Mesothelial cell of epicardium (in vitro differentiated cells): ENCODE measurements at places on chromosomes 2 and 18. TPM values are rescaled to one million over a fixed set of nuclear protein-coding genes. Genes with fewer than 3 reads are reported as not detected.

The SLC11A1 gene
- 0.53 to 0.79 TPM (median 0.76 TPM) in 3 replicates for total RNA-seq

DNA sequence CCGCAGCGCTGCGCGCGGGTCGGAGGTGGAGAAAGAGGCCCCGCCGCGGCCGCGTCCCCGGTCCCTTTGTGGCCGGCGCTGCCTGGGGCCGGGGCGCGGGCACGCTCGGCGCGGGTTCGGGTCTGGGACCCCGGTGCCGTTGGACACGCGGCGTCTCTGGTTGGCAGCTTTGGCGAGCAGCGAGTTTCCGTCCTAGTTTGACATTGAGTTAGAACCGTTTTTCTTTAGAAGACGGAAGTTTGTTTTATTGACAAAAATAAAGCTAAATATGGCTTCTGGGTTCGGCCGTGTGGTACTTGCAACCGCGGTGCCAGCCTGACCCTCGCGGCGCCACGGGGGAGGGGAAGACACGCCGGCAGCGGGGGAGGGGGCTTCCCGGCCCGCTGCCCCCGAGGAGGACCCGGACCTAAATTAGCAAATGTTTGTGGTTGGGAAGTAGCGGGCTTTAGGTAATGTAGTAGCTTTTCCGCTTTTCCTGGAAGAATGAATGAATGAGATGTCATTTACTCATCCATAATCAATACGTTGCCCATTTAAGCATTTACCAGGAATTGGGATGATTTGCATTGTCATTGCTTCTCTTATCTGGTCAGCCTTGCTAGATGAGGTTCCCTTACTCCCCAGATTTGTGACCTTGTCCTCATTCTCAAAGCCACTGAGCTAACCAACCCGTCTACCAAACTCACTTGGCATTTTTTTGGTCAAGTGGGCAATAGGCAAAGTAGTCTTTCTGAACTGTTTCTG, 530 bp downstream of the GALNT1 start:
- DNase-seq = no peak
- H3K4me3 ChIP-seq = peak overlapping the region; percentile 77
- H3K36me3 ChIP-seq = peaks cover 27% of the 10 kb centered on the region
- H3K27ac ChIP-seq = peak overlapping the region; percentile 89
- peaks cover 2% of the 10 kb centered on the region for H3K27me3 ChIP-seq

The SCN2A gene
- total RNA-seq = 1.9 to 2.9 TPM (median 2.5 TPM) in 3 replicates

The IL1R1 gene
- total RNA-seq = 10.8 to 13.6 TPM (median 13.3 TPM) in 3 replicates

GRCh38 chr18:42296723-42297122, 341.7 kb downstream of the PIK3C3 start:
- no peaks in the 10 kb centered on the region for H3K27me3 ChIP-seq
- peaks cover 8% of the 10 kb centered on the region for H3K4me1 ChIP-seq
- no peak overlapping the region for H3K4me3 ChIP-seq
- no peaks in the 10 kb centered on the region for H3K36me3 ChIP-seq
- no peak for DNase-seq
- no peak overlapping the region for H3K27ac ChIP-seq

DNA sequence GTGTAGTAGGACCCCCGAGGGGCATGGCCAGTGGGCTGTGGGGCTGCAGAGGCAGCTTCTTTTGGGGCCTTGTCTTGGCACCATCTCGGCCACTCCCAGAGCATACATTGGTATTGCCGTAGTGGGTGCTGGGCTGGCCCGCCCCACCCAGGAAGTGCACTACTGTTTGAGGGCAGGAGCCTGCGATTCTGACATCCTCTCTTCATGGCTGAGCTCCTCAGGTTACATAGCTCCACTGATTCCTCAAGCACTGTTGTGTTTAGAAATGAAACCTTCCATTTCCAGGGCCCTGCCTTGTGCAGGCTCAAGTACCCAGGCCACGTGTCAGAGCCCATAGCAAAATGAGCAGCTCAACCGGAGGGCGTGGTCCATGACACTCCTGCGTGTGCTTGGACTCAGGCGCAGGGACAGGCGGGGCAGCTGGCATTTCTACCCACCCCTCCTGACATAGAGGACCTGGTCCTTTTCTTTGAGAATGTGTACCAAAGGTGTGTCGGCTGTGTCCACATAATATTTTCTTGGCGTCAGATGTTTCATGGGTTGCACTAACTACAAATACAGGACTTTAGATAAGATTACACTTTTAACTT, 67.9 kb downstream of the DGKD start:
- peaks cover 3% of the 10 kb centered on the region for H3K36me3 ChIP-seq
- DNase-seq = no peak
- H3K27ac ChIP-seq = no peak overlapping the region
- no peaks in the 10 kb centered on the region for H3K27me3 ChIP-seq
- H3K4me1 ChIP-seq = peaks cover 14% of the 10 kb centered on the region

DNA sequence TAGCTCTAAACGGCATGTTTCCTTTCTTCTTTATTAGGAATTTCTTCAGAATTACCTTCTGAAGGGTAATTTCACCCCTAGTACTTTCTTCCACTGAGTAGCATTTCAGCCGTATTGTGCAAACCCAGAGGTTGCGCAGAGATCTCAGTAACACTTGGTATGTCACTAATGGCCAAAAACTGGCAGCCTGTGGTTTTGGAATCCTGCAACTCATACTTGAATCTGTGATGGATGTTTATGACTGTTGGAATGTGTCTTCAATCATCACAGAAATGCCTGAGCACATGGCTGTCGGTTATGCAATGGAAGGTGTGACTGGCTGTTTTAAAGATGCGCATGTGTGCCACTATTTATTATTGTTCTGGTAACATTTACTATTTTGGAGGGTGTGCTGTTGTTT, 100.0 kb downstream of the COLEC12 start:
- no peak for DNase-seq
- H3K27me3 ChIP-seq = no peaks in the 10 kb centered on the region
- peaks cover 48% of the 10 kb centered on the region for H3K4me1 ChIP-seq
- H3K36me3 ChIP-seq = peaks cover 31% of the 10 kb centered on the region
- no peak overlapping the region for H3K27ac ChIP-seq

- H3K4me1 ChIP-seq = peaks cover 1% of the 10 kb centered on the region
- no peak for DNase-seq
- H3K27me3 ChIP-seq = no peaks in the 10 kb centered on the region
- no peak overlapping the region for H3K27ac ChIP-seq
- H3K4me3 ChIP-seq = no peak overlapping the region
- no peaks in the 10 kb centered on the region for H3K36me3 ChIP-seq
Observed at GRCh38 chr2:197926673-197927072, 122.3 kb downstream of the PLCL1 start.

GRCh38 chr2:159124441-159124911, 156.0 kb downstream of the TANC1 start:
- H3K27me3 ChIP-seq = no peaks in the 10 kb centered on the region
- H3K4me1 ChIP-seq = peaks cover 73% of the 10 kb centered on the region
- H3K36me3 ChIP-seq = peaks cover 12% of the 10 kb centered on the region
- no peak for DNase-seq
- peak overlapping the region; percentile 97 for H3K27ac ChIP-seq

GRCh38 chr2:28612131-28612812, 116.4 kb downstream of the PLB1 start:
- no peaks in the 10 kb centered on the region for H3K36me3 ChIP-seq
- no peaks in the 10 kb centered on the region for H3K4me1 ChIP-seq
- no peaks in the 10 kb centered on the region for H3K27me3 ChIP-seq
- no peak for DNase-seq
- H3K27ac ChIP-seq = no peak overlapping the region

The XDH gene
- 3.8 to 3.9 TPM (median 3.9 TPM) in 3 replicates for total RNA-seq

The BOLL gene
- total RNA-seq = not detected in 3 replicates

- H3K27ac ChIP-seq = no peak overlapping the region
- H3K27me3 ChIP-seq = no peaks in the 10 kb centered on the region
- no peak for DNase-seq
- H3K4me3 ChIP-seq = no peak overlapping the region
- H3K36me3 ChIP-seq = peaks cover 20% of the 10 kb centered on the region
Observed at GRCh38 chr2:86695053-86695691, 24.9 kb upstream of the RMND5A start.

- H3K27ac ChIP-seq = no peak overlapping the region
- H3K36me3 ChIP-seq = no peaks in the 10 kb centered on the region
- H3K27me3 ChIP-seq = no peaks in the 10 kb centered on the region
- no peak for DNase-seq
- H3K4me1 ChIP-seq = peaks cover 9% of the 10 kb centered on the region
- no peak overlapping the region for H3K4me3 ChIP-seq
Observed at GRCh38 chr2:26001743-26002351, 19.6 kb upstream of the KIF3C start.

DNA sequence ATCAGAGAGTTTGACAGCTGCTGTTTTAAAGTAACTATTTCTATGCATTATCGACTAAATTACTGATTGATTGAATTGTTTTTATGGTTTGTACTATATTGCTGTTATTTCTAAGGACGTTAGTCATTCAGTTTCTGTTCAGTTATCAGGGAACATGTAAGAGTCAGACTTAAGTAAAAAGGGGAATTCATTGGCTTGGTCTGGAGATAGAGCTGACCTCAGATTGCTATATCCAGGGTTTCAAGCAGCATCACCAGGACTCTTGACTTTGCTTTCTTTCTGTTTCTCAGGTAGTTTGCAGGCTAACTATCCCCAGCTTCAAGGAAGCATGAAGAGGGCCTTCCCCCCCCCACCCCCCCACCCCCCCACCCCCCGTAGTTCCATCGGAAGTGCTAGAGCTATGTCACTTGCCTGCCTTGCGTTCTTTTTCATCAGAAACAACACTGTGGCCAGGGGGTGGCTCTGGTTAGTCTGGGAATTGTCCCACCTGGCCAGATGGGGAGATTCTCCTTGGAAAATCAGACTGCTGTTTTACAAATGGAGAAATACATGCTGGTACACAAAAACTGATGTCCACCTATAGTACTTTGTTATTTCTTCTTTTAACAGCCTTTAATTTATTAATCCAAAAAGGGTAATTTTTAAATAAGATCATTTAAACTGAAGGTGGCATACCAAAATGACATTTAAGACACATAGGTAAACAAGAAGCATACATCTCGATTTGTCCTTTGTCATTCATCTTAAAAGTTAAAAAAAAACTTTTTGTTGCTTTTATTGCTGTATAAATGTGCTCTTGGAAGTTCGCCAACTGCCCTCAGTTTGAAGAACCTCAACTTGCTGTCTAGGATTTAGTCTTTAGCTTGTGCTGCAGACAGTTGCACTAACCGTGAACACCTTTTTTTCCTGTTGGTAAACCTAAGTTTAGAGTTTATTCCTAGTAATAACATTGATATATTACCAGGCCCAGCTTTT, 9.4 kb downstream of the SMAD4 start:
- DNase-seq = no peak
- H3K4me3 ChIP-seq = no peak overlapping the region
- H3K27me3 ChIP-seq = no peaks in the 10 kb centered on the region
- H3K27ac ChIP-seq = peak overlapping the region; percentile 68

- DNase-seq = no peak
- H3K27ac ChIP-seq = no peak overlapping the region
- no peaks in the 10 kb centered on the region for H3K36me3 ChIP-seq
- no peaks in the 10 kb centered on the region for H3K27me3 ChIP-seq
- H3K4me1 ChIP-seq = peaks cover 7% of the 10 kb centered on the region
- H3K4me3 ChIP-seq = no peak overlapping the region
Observed at GRCh38 chr2:225236769-225237323, 162.7 kb upstream of the NYAP2 start.

The UCN gene
- total RNA-seq = 3.1 to 5.1 TPM (median 4.4 TPM) in 3 replicates

DNA sequence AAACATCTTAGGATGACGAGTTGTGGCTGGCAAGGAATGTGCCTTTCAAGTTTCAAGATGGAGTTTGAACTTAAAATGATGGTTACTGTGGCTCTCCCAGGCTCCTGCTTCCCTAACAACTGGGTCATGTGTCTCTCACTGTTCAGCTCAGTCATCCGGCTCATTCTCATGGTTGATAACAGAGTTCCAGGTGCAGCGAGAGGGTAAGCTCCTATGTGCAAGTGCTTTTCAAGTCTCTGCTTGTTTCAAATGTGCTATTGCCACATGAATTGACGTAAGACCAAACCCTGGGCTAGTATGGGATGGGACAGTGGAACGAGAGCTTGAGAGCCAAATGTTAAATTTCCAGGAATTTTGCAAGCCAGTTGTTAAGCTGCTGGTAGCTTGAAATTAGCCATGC, 19.5 kb upstream of the PUM2 start:
- no peak overlapping the region for H3K4me3 ChIP-seq
- H3K36me3 ChIP-seq = no peaks in the 10 kb centered on the region
- H3K4me1 ChIP-seq = peaks cover 16% of the 10 kb centered on the region
- H3K27ac ChIP-seq = no peak overlapping the region

- H3K27ac ChIP-seq = no peak overlapping the region
- H3K27me3 ChIP-seq = no peaks in the 10 kb centered on the region
- no peak overlapping the region for H3K4me3 ChIP-seq
- peaks cover 3% of the 10 kb centered on the region for H3K4me1 ChIP-seq
Observed at GRCh38 chr2:230158468-230158867, 61.3 kb downstream of the SP110 start.

GRCh38 chr2:202147775-202148174, 74.7 kb downstream of the KIAA2012 start:
- no peak for DNase-seq
- H3K27me3 ChIP-seq = no peaks in the 10 kb centered on the region
- no peak overlapping the region for H3K4me3 ChIP-seq
- H3K27ac ChIP-seq = no peak overlapping the region
- H3K4me1 ChIP-seq = peaks cover 53% of the 10 kb centered on the region

DNA sequence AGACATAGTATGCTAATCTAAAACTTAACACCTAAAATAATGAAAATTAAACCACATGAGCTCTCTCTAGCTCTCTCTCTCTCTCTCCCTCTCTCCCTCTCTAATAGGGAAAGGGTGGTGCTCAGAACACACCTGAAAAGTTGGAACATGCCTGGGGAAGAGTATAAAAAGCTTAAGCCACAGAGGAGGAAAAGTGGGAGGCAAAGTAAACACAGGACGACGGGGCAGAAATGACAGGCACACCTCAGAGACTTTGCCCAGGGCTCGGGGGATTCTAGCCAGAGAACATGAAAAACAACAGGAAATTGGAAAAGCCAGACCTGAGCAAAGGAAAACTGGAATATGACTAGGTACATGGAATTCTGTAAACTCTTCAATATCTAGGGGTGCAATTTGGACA, 666.1 kb downstream of the BCL11A start:
- H3K27me3 ChIP-seq = no peaks in the 10 kb centered on the region
- H3K4me1 ChIP-seq = peaks cover 23% of the 10 kb centered on the region
- no peak overlapping the region for H3K4me3 ChIP-seq
- no peaks in the 10 kb centered on the region for H3K36me3 ChIP-seq
- DNase-seq = no peak

The ABCG5 gene
- total RNA-seq = not detected in 3 replicates

DNA sequence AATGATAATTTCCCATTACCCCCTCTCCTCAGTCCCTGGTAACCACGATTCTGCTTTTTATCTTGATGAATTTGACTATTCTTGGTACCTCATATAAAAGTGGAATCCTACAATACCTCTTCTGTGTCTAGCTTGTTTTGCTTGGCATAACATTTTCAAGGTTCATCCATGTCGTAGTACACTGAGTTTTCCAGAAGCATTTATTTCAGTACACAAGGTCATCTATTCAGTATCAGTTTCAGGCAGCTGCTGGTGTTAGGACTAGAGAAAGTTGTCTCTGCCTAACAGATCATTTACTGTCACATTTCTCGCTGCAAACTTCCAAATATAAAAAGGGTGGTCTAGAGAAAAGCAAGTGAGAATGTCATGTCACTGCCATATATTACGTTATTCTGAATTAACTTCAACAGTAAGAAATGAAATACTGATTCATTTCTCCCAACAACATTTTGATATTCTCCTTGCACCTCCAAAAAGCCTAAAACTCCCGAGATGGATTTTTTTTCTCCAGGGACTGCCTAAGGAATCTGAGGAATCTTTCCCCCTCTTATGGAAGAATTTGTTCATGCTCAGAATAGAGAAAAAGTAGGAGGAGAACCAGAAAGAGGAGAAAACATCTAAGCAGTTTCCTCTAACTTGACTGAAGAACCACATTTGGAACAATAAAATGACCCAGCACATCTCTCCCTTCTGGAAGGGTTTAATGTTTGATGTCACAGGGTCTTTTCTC, 36.0 kb downstream of the CDK15 start:
- H3K27me3 ChIP-seq = no peaks in the 10 kb centered on the region
- DNase-seq = no peak
- H3K4me3 ChIP-seq = no peak overlapping the region
- peaks cover 20% of the 10 kb centered on the region for H3K36me3 ChIP-seq
